ENCODE measurements at places on chromosomes 7 and 10. TPM values are rescaled to one million over a fixed set of nuclear protein-coding genes. Genes with fewer than 3 reads are reported as not detected.

The GPR141 gene
- not detected for total RNA-seq

The KIAA1549 gene
- 2.2 TPM for total RNA-seq

The FEZF1 gene
- total RNA-seq = under 0.01 TPM

The LOXL4 gene
- total RNA-seq = 2.0 TPM

The HOGA1 gene
- 0.34 TPM for total RNA-seq

The RAMP3 gene
- total RNA-seq = not detected

The IDI1 gene
- total RNA-seq = 89.5 TPM

The PCDH15 gene
- total RNA-seq = not detected

The SORCS1 gene
- not detected for total RNA-seq

The YKT6 gene
- 87.1 TPM for total RNA-seq

The VIPR2 gene
- total RNA-seq = not detected

The BTBD16 gene
- total RNA-seq = 0.07 TPM

The TDRD1 gene
- total RNA-seq = not detected

The MMP21 gene
- total RNA-seq = not detected

The MRLN gene
- total RNA-seq = not detected

The SPACDR gene
- total RNA-seq = 0.34 TPM

The CLDN3 gene
- not detected for total RNA-seq

The TRPV5 gene
- total RNA-seq = not detected

The HPSE2 gene
- not detected for total RNA-seq

The RGR gene
- not detected for total RNA-seq

The ANXA7 gene
- 96.0 TPM for total RNA-seq

The HMX2 gene
- total RNA-seq = not detected

The WIPF3 gene
- 0.21 TPM for total RNA-seq

The SPDYE16 gene
- total RNA-seq = not detected

The ERV3-1 gene
- total RNA-seq = 29.0 TPM

The GNGT1 gene
- total RNA-seq = not detected

The PLAU gene
- 90.2 TPM for total RNA-seq

The ZNF467 gene
- 3.6 TPM for total RNA-seq

Measured in nasal cavity respiratory epithelium epithelial cell of viscerocranial mucosa (primary cell).